Left lobe of liver (tissue), 2 donors: ENCODE measurements at places on chromosomes 6 and 20.

DNA sequence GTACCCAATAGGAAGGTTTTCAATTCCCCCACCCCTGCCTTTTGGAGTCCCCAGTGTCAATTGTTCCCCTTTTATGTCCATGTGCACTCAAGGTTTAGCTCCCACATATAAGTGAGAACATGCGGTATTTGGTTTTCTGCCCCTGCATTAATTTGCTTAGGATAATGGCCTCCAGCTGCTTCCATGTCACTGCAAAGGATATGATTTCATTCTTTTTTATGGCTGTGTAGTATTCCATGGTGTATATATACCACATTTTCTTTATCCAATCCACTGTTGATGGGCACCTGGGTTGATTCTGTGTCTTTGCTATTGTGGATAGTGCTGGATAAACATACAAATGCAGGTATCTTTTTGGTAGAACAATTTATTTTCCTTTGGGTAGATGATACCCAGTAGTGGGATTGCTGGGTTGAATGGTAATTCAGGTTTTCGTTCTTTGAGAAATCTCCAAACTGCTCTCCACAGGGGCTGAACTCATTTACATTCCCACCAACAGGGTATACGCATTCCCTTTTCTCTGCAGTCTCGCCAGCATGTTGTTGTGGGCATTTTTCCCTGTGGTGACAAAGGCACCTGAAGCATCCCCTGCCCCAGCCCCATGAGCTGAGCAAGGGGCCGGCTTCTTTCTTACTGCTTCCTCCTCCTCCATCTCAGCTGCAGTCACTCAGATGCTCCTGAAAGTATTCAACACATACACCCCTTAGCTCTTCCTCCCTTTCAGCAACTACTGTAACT is 66.7 kb downstream of the ELOVL2 start:
- no peak for DNase-seq

- no peak for DNase-seq
Observed at GRCh38 chr6:27332692-27333641, 20.9 kb upstream of the POM121L2 start.

DNA sequence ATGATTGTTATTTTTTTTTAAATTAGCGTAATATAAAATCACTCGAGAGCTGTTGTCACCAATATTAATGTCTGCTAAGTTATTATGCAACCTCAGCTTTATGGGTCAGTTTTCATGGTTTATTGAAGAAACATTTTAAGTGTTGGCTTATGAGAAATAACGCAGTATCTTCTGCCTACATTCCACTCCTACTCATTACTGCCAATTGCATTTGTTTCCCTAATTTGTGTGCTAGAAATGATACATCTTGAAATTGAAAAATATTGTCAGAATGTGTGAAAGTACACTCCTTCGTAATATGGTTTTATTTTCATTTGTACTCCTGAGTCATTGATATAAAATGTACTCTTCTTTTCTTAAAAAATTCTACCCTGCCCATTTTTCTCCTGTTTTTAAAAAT is 333.3 kb upstream of the HSF2 start:
- DNase-seq: no peak

DNA sequence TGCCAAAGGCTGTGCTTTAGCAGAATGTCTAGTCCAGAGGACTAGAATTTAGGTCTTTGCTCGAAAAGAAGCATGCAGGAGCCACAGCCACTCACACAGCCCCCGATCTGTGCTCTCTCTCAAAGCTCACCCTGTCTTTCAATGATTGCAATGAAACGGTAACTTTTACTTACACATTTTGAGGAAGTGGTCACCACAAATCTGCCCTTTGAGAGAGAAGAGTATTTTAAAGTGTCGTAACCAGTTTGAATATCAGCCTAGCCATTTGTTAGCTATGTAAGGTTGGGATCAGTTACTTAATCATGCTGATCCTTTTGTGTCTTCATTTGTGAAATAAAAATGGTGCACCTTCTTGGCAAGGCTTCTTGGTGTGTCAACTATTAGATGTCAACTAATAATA is 209.0 kb downstream of the TFAP2A start:
- DNase-seq: no peak

DNA sequence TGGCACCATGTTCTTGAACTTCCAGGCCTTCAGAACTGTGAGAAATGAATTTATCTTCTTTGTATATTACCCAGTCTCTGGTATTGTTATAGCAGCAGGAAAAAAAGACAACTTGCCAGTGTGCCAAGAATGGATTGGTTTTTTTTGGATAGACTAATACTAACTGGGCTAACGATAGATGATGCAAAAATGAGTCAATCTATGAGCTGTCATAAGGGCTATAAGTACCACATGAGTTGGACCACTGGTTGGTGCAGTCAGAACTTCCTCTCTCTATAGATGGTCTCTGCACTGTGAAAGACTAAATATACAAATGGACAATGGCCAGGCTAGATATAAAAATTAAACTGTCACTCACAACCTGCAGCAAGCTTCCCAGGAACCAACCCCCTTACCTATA is 87.6 kb upstream of the COL21A1 start:
- DNase-seq: no peak

DNA sequence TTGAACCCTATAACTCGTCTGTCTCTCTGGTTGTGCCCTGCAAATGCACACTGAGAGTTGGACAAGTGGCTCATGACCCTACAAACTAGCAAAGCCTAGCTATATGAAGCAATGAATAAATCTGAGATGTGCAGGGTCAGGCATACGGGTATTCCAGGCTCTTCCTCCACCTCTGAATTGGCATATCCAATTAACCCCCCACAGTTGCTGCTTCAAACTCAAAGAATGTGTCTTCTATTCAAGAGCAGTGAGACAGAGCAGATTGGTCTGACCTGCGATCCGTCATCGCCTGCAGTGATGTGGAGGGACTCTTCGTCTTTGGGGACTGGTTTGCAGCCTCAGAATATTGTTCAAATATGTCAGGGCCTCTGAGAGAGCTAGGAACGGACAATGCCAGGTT is 59.8 kb downstream of the LAMP5 start:
- DNase-seq: no peak

DNA sequence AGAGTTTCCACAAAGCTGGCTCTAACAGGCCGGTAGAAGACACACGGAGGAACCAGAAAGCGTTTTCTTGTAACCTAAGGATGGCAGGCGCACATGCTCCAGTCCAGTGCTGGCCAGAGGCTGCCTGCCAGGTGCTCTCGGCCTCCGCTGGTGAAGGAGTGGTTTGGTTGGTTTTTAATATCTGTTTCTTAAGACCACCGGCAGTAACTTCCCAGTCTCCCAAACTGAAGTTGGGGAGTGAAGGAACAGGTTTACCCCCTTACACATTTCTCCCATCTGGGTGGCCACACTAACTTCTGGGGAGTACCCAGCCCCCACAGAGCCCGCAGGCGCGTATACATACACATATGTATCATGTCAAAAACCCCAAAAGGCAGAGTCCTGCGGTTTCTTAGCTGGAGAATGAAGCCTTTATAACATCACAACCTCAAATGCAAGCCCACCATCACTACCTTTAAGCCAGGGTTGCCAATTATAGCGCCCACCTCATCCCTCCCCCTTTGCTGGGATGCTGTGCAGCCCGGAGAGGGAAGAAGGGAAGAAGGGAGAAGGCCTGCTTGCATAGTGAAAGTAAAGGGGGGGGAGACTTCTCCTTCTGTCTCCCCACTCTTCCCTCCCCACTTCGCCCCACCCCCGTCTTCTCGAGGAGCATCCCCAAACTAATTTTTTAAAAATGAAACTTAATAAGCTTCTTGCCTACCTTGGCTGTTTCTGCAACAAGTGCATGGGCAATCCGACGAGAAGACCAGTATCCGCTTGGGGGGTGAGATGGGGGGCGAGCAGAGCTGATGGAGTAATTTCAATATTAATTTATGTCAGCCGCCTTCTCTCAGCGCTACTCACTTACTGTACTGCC is 1.0 kb downstream of the TRERF1 start:
- no peak for DNase-seq

DNA sequence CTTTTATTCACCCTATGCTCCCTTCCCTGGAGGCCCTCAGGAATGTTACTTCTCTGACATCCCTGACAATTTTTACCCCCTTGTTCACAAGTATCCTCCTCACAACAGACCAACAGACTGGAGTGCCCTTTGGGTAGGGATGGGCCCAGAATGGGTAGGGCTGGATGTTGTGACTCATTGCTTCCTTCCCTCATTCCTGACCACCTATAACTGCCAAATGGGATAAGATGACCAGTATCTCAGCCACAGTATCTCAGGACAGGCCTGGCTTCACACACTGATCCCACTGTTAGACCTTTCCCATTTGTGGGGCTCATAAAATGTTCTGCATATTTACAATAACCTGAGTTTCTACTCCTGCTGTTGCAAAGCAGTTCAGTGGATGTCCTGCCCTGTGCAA is 223.0 kb upstream of the LRFN2 start:
- no peak for DNase-seq

GRCh38 chr6:146803601-146804000 is 204.8 kb downstream of the ADGB start:
- no peak for DNase-seq

DNA sequence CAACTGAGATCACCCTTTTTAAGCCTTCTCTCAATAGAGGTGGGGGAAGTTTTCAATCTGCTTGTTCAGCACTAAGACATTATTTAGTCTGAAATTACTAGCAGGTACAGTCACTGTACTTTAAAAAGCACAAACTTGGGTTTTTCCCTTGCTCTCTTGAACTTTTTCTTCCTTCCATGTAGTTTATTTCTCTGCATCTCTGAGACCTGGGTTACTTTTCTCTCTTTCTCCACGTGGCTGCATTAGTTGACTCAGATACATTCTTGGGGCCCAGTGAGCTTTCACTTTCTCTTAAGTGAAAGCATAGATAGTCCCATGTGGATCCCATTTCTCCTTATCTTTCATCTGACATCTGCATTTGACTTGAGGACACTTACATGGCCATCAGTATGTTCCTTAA is 433.9 kb upstream of the MAP3K7 start:
- no peak for DNase-seq

DNA sequence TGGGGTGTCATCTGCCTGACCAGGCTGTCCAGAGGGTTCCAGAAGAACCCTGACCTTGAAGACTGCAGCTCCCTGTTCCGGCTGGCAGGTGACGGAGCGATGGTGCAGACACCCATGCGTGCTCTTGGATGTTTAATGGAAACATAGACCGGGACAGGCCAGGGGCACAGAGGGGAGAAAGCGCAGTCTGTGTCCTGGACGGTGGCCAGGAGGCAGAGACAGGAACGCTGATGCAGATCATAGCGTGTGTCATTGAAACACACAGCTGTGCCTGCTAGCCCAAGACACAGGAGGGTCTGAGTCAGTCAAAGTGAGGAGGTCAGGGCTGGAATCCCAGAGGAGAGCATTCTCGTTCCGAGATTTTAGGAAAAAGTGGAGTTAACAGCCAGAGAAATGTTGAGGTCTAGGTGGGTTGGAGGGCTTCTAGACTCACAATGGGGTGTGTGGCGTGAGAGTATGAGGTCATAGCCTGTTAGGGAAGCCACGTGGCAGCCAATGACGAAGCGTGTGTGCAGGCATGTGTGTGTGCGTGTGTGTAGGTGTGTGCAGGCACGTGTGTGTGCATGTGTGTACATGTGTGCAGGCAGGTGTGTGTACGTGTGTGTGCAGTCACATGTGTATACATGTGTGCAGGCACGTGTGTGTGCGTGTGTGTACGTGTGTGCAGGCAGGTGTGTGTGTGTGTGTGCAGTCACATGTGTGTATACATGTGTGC is 167.0 kb downstream of the ERMARD start:
- no peak for DNase-seq

GRCh38 chr6:11445146-11445545 is 92.4 kb upstream of the TMEM170B start:
- no peak for DNase-seq

GRCh38 chr6:130787726-130788500 is 39.3 kb upstream of the SMLR1 start:
- DNase-seq: no peak

GRCh38 chr6:88116276-88116675 is 49.9 kb downstream of the CNR1 start:
- DNase-seq: no peak

DNA sequence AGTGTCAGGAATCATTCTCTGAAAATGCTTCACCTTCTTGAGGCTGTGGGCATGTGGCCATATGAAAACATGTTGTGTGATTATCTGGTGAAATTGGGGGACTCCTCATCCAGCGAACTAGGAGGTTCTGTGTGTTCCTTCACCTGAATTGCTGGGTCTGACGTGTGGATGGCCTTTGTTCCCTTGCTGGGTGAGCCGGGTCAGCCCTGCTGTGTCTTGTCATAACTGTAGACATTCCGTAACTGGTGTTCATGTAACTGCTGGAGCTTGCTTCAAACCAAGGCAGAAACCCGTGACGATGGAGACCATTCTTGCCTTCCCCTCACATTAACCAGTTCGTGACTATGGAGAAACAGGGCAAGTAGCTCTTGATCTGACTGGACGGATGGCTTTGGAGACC is 123.5 kb downstream of the GMPR start:
- DNase-seq: no peak

- no peak for DNase-seq
Observed at GRCh38 chr6:167279766-167280446, 11.2 kb upstream of the UNC93A start.

- no peak for DNase-seq
Observed at GRCh38 chr20:19913927-19914614, 103.1 kb upstream of the NAA20 start.

GRCh38 chr6:7414811-7415210 is 25.2 kb downstream of the RIOK1 start:
- DNase-seq: no peak

DNA sequence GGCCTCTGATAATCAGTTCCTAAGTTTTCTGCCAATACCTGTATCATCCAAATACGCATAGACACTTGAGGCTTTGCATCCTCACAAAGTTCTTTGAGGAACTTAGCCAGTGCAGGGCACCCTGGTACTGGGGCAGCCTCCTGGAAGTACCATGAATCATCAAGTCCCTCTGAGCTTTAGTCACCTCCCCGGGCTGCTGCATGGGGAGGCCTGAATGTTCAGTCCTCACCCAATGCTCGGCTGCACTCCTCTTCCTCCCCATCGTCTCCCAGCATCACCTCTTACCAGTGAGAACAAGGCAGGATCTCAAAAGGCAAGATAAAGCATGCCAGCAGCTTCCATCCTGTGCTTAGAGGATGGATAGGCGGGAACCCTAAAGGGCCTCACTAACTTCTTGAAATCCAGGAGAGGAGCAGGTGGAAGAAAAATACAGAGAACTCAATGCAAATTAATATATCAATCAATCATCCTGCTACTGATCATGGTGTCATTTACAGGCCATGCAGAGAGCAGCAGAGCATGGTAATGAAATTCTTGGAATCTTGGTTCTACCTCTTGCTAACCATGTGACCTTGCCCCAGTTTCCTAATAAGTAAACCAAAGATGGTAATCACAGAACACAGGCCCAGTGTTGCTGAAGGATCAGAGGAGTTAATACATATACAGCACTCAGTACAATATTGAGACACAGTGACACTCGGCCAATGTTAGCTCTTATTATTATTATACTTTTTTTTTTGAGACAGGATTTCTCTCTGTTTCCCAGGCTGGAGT is 4.7 kb upstream of the CCN6 start:
- no peak for DNase-seq

- no peak for DNase-seq
Observed at GRCh38 chr6:470901-471448, 79.4 kb downstream of the IRF4 start.

DNA sequence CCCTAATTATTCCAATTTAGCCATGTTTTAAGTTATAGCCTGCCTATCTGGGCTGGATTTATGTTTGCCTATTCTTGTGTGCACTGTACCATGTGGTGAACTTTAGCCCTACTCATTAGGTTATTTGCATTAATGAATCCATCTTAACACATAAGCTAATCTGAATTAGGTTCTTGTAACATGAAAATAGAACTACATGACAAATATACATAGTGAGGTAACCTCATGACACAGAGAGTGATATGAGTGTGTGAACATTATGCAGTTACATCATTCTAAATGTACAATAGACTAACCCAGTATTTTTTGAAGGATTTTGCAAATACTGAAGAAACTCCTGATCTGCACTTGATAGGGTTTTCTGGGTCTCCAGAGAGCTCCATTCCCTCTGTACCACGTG is 733.7 kb upstream of the CITED2 start:
- DNase-seq: no peak
